ENCODE measurements at places on chromosomes 3 and 15. TPM values are rescaled to one million over a fixed set of nuclear protein-coding genes. Genes with fewer than 3 reads are reported as not detected.

Gene PIF1
- polyA plus RNA-seq, result 0.34 TPM

Gene GCHFR
- polyA plus RNA-seq, result 4.3 TPM

Gene FILIP1L
- polyA plus RNA-seq, result 28.0 TPM

DNA sequence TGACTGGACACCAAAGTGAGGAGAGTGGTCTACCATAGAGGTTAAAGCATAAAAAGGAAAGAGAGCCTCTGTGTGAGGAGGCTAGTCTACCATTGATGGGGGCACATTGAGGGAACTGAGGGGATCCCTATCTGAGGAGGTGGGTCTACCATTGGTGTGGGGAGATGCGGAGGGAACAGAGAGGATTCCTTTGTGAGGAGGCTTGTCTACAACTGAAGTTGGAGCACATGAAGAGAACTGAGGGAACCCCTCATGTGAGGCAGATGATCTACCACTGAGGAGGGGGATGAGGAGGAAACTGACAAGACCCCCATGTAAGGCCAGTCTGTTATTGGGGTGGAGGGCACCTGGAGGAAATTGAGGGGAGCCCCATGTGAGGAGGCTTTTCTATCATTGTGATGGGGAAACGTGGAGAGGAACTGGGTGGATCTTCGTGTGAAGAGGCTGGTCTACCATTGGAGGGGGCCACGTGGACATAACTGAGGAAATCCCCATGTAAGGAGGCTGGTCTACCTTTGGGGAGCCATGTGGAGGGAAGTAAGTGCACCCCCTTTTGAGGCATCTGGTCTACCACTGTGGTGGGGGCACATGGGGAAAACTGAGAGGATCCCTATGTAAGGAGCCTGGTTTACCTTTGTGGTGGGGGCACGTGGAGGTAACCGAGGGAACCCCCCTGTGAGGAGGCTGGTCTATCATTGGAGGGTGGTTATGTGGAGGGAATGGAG is 160.1 kb downstream of the FBLN2 start:
- no peaks in the 10 kb centered on the region for H3K27me3 ChIP-seq
- no peak for DNase-seq
- no peaks in the 10 kb centered on the region for H3K4me1 ChIP-seq
- H3K27ac ChIP-seq, result no peak overlapping the region

DNA sequence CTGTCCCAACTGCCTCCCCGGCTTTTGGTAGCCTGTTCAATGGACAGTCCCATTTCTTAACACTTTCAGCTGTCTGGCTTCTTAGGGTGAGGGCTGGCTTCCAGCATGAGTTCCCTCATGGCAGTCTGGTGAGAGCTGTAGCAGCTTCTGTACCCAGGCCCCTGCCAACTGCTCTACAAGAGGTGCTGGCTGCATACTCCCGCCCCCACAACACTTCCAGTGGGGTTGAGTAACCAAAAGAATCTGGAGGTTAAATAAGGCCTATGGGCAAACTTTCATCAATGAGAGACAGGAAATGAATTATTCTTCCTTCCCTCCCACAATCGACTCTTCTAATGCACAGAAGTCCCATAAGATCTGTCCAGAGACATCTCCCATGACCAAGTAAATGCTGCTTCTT is 145.0 kb downstream of the NEK10 start:
- DNase-seq, result peak; percentile 71
- no peak overlapping the region for H3K4me3 ChIP-seq
- H3K4me1 ChIP-seq, result peaks cover 8% of the 10 kb centered on the region
- H3K36me3 ChIP-seq, result no peaks in the 10 kb centered on the region
- H3K27me3 ChIP-seq, result no peaks in the 10 kb centered on the region

- H3K4me1 ChIP-seq, result no peaks in the 10 kb centered on the region
- no peaks in the 10 kb centered on the region for H3K27me3 ChIP-seq
- no peak overlapping the region for H3K27ac ChIP-seq
- no peak overlapping the region for H3K4me3 ChIP-seq
- H3K36me3 ChIP-seq, result no peaks in the 10 kb centered on the region
These were observed 100.6 kb upstream of the SLC24A5 start for GRCh38 chr15:48020166-48020565.

GRCh38 chr3:117036259-117036799 is 326.8 kb downstream of the TUSC7 start:
- no peaks in the 10 kb centered on the region for H3K36me3 ChIP-seq
- no peak overlapping the region for H3K4me3 ChIP-seq
- peaks cover 3% of the 10 kb centered on the region for H3K4me1 ChIP-seq
- H3K27ac ChIP-seq, result no peak overlapping the region

DNA sequence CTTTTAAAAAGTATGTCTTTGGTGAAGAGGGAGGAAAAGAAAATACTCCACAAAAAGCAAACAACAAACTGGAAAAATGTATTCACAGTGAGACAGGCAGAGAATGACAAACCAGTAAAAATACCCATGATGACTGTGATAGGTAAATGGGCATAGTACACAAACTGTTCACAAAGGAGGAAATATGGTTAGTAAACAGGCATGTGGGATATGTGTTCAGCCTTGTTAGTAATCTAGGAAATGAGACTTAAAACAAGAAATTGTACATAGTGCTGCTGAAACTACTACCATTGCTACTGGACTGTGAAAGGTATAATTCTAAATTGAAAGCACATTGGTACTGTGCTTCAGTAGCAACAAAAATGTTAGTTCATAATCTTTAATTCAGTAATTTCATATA is 50.1 kb downstream of the UBE2E2 start:
- peaks cover 59% of the 10 kb centered on the region for H3K4me1 ChIP-seq
- no peak overlapping the region for H3K27ac ChIP-seq
- H3K36me3 ChIP-seq, result no peaks in the 10 kb centered on the region
- no peak overlapping the region for H3K4me3 ChIP-seq
- DNase-seq, result no peak
- H3K27me3 ChIP-seq, result no peaks in the 10 kb centered on the region

- H3K4me3 ChIP-seq, result no peak overlapping the region
- H3K36me3 ChIP-seq, result no peaks in the 10 kb centered on the region
- no peak for DNase-seq
These were observed 24.1 kb downstream of the PGBD4 start for GRCh38 chr15:34125945-34126344.

DNA sequence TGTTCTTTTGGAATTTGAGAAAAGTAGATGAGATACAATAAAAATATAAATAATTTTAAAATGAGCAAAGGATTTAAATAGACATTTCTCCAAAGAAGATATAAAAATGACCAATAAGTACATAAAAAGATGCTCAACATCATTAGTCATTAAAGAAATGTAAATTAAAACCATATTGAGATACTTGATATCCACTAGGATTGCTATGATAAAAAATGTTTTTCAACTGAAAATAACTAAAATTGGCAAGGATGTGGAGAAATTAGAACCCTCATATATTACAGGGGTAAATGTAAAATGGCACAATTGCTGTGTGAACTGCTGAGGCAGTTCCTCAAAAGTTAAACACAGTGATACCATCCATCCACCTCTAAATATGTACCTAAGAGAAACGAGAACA is 38.8 kb downstream of the LRRFIP2 start:
- no peaks in the 10 kb centered on the region for H3K27me3 ChIP-seq
- no peak overlapping the region for H3K27ac ChIP-seq
- DNase-seq, result no peak
- H3K4me1 ChIP-seq, result peaks cover 39% of the 10 kb centered on the region
- no peak overlapping the region for H3K4me3 ChIP-seq
- H3K36me3 ChIP-seq, result no peaks in the 10 kb centered on the region

DNA sequence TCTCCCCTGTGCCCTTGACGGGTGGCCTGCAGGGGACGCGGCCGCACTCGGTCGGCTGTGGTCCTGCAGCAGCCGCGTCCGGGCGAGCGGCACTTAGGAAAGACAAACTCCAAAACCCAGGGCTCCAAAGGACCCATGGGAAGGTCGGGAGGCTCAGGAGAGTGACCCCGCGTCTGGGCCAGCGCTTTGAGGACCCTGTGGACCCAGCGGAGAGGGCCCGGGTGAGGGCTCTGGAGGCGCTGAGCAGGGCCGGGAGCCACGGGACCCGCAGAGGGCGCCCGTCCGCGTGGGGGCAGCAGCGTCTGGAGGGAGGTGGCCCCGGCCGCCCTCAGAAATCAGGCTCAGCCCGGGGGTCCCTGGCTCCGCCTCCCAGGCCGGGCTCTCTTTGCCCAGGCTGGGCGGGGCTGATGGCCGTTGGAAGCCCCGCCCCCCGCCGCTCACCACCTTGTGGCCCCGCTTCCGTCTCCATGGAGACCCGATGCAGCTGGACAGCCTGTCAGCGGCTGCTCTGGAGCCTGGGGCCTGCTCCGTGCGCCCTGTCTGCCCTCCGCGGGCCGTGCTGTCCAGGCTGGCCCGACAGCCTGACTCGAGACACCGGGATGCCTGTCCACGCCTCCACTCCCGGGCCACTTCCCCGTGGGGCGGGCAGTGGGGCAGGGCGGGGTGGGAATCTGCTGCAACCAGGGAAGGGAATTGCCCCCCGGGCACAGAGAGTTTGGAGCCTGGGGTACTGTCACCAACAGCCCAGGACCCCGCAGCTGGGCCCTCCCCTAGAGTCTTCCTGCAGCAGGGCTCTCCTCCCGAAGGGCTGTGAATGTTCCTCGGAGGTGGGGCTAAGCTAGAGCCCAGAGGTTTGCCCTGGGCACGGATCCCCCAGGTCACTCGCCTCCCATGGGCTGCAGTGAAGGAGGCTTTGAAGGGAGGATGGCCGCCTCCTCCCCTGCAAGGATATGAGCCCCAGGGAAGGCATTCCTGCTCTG is 34.8 kb upstream of the RPL32 start:
- H3K27ac ChIP-seq, result no peak overlapping the region
- no peaks in the 10 kb centered on the region for H3K27me3 ChIP-seq
- H3K4me3 ChIP-seq, result peak overlapping the region; percentile 53
- no peaks in the 10 kb centered on the region for H3K4me1 ChIP-seq
- peak; percentile 69 for DNase-seq

All from psoas muscle (tissue), 8 donors.